ENCODE measurements at places on chromosomes 4 and X. TPM values are rescaled to one million over a fixed set of nuclear protein-coding genes. Genes with fewer than 3 reads are reported as not detected.

Gene MAGEC2
- total RNA-seq = not detected

Gene KDR
- 0.86 TPM for total RNA-seq

Gene ASB9
- 2.6 TPM for total RNA-seq

Gene DYNLT3
- 87.0 TPM for total RNA-seq

Gene PARM1
- 0.86 TPM for total RNA-seq

Gene GABRG1
- total RNA-seq = not detected

Gene MXRA5
- 45.4 TPM for total RNA-seq

Gene F9
- total RNA-seq = not detected

Gene CSAG3
- total RNA-seq = not detected

Gene SH3TC1
- 3.9 TPM for total RNA-seq

Gene ZNF81
- 6.8 TPM for total RNA-seq

Gene FGB
- not detected for total RNA-seq

Gene CDKL2
- total RNA-seq = 1.3 TPM

Gene POU3F4
- not detected for total RNA-seq

DNA sequence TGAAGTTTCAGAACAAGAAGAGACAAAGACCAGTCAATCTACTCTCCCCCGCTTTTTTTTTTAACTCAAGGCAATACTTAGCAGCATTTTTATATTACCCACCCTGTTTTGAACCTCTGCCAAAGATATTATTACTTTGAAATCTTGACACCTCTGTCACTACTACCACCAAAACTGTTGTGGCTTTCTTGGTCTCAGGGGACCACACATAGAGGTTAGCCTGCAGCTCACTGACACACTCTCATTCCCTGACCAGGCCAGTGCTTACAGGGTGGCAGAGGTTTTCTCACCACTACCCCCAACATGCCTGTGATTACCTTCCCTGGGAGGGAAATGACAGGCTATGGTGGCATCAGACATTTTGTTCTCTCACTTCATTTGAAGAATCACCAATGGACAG lies 137.4 kb upstream of the STIM2 start:
- DNase-seq = no peak

GRCh38 chr4:170047771-170048354 lies 21.7 kb upstream of the MFAP3L start:
- peak; percentile 82 for DNase-seq

- DNase-seq = no peak
These were observed 324.8 kb upstream of the DDX53 start for GRCh38 chrX:22674932-22675331.

DNA sequence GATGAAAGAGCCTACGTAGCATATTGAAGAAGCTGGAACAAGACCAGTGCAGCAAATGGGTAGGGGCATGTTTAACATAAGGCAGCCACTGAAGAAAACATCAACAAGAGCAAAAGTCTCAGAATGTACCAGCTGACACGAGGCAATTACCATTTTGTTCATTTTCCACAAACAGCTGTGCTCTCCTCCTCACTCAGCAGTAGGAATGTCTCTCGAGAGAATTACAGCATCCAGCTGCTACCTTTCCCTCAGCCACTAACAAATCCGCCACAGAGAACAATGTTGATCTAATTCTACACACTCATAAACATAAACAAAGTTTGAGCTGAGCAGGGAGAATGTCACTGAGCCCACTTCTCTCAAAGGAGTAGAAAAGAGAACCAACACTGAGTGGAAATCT lies 68.0 kb downstream of the OPHN1 start:
- DNase-seq = peak; percentile 25

DNA sequence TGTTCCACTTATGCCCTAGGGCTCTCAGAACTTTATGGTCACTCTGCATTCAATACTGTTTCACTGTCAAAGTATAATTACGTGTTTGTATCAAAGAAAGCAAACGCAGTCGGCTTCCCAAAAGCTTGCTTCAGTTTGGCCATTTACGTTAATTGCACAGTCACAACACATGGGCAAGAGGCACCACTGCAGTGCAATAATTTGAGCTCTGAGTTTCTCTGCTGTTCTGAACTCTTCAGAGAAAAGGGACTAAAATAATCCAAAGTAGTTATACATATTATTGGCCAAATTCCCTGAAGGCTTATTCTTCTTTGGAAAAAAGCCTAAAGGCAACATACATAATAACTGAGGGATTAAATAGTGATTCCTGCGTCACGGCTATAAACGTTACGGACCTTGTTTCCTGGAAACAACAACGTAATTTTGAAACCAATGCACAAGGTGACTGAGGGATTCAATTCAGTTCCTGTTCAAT lies 51.3 kb downstream of the RNF150 start:
- DNase-seq = no peak

DNA sequence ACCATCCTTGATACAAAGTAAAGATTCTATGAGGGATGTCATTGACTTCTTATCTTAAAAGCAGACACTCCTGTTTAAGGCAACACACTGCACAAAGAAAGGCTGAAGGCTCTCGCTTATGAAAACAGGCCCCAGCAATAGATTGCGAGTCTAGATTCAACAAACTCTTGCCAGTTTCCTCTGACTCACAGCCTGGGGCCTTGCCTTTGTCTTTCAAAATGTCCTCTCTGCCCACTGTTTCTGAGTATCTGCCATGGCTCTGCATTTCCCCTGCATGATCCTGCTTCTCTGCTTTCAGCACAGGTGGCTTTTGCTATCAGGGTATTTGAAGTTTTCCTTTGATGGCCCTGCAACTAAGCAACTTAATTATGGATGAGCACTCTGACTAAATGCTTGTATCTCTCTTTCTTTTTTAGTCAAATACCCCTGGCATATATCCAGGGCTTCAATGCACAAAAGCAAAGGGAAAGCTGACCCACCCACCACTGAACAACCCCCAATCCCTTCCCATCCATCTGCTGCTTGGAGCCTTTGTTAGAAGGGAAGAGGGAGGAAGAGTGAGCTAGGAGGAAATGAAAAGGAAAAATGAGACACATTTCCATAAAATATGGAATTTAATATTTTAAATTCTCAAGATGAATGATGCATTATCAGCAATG lies 32.2 kb downstream of the NDP start:
- peak; percentile 6 for DNase-seq

GRCh38 chr4:181690498-181690897 lies 552.7 kb upstream of the TENM3 start:
- no peak for DNase-seq

- no peak for DNase-seq
These were observed 79.9 kb downstream of the SLC7A11 start for GRCh38 chr4:138162259-138162658.

DNA sequence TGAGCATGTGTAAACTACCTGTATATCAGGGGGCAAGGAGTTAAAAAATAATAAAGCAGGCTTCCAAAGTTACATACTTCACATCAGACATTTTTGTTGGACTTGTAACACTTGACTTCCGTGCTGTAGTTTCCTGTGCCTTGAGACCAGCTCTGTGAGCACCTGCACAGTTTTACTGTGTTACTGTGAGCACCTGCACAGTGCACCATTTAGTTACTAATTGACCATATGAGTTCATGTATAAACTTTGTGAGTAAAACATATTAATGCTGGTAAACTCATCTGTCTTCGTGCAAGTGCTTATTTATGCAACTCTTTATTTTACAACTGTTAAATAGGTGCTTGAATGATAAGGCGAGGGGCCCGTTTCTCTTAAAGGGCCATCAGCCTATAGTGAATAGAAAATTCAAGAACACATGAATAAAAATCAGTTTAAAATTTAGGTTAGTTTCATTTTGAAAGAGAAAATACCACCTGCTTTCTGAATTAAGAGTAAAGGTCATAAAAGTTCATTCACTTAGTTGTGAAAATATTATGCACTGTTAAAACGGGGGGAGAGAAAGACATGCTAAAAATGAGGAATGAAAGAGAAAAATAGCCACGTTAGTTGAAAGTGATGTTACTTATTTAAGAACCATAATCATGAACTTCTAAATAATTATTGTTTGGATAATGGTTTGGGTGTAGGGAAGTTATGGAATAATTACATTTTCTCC lies 42.4 kb downstream of the USP9X start:
- no peak for DNase-seq

- DNase-seq = no peak
These were observed 121.9 kb downstream of the GASK1B start for GRCh38 chr4:158050942-158051341.

- DNase-seq = peak; percentile 6
These were observed 545.9 kb upstream of the ZFP42 start for GRCh38 chr4:187449702-187450101.

- DNase-seq = peak; percentile 85
These were observed 12.9 kb downstream of the LETM1 start for GRCh38 chr4:1842993-1843448.

DNA sequence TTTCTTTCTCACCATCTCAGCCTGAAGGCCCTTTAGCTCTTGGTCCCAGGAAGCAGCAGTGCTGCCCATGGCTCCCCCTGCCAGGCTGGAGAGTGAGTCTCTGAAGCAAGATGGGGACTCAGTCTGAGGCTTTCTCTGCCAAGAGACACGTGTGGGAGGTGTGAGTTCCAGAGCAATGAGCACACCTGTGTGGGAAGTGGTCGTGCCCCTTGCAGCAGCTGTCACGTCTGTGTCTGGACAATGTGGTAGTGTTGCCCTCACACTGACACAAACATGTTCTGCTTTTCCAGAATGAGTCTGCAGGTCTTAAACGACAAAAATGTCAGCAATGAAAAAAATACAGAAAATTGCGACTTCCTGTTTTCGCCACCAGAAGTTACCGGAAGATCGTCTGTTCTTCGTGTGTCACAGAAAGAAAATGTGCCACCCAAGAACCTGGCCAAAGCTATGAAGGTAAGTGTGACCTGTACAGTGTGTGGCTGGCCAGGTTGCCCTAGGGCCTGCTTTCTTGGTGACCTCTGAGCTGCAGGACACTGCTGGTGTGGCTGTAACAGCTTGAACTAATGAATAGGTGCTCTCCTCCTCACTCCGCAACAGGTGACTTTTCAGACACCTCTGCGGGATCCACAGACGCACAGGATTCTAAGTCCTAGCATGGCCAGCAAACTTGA lies 1.9 kb downstream of the TACC3 start:
- no peak for DNase-seq

GRCh38 chr4:31085689-31086088 lies 365.5 kb downstream of the PCDH7 start:
- DNase-seq = no peak

- DNase-seq = no peak
These were observed 60.3 kb downstream of the PRKX start for GRCh38 chrX:3653111-3653510.

- DNase-seq = no peak
These were observed 145.0 kb downstream of the SPCS3 start for GRCh38 chr4:176464748-176465147.

- peak; percentile 52 for DNase-seq
These were observed 1.7 kb upstream of the SPARCL1 start for GRCh38 chr4:87530868-87531267.

- no peak for DNase-seq
These were observed 3.1 kb upstream of the NR3C2 start for GRCh38 chr4:148445071-148445859.

DNA sequence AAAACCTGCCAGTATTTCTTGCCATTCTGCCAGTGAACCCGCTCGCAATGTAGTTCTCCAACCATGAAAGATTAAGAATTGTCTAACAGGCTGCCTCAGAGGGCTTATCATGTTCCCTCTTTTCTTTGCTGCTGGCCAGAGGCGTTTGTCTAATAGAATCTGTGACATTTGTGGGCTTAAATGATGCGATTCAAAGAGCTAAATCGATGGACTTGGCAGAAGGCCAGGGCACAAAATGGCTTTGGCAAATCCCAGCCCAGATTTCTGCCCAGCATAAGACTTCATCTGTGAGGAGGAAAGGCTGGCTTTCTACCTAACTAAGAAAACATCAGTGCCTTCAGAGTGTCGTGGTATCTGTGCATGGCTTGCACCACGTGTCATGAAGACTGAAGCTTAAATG lies 79.9 kb downstream of the TRPC5OS start:
- no peak for DNase-seq

- peak; percentile 83 for DNase-seq
These were observed 16.1 kb upstream of the TBC1D14 start for GRCh38 chr4:6893449-6894085.

DNA sequence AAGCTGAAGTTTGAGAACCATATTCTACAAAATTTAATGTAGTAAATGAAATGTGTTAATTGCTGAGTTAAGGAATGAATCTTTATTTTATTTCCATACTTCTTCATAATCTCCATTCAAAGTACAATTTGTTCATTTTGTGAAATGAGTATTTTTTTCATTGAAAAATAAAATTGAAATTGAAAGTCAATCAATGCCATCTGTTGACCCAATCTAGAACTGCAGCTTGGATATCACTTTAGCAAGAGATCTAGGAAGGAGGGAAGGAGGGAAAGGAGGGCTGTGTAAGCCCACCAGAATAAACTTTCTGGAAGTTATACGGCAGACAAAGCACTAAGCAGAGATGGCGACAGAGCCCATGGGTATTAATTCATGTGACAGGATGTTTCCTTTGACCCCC lies 128.4 kb downstream of the ZMAT1 start:
- peak; percentile 2 for DNase-seq

DNA sequence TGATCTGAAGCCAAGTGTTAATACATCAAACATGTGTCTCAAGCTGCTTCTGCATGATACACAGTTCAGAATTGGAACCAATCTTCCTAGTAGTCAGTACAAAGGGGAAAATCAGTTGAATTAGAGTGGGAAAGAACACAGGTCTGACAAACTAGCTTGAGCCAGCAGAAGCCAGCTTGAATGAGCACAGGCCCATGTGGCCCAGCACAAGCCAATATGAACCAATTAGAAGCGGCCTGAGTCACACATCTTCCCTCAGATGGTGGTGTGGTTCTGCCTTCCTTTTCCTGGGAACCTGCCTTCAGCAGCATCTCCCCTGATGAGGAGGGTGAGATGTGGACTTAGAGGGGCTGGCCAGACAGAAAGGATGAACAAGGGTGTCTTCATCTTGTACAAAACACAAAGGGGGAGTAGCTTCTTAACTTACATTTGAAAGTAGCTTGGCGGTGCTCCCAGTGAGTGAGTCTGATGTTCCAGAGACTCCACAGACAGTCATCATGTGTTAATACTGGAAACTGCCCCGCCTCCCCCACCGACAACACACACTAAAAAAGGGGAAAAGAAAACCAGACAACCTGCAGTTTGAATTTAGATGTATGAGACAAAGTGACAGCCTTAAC lies 72.0 kb downstream of the FRMPD4 start:
- DNase-seq = peak; percentile 67
